ENCODE measurements at places on chromosomes 4 and X. TPM values are rescaled to one million over a fixed set of nuclear protein-coding genes. Genes with fewer than 3 reads are reported as not detected.

Gene GAB3
- total RNA-seq = 1.9 TPM

Gene KDM6A
- total RNA-seq = 24.9 TPM

- no peak overlapping the region for H3K27ac ChIP-seq
- DNase-seq = no peak
- H3K4me1 ChIP-seq = no peaks in the 10 kb centered on the region
- no peak overlapping the region for H3K4me3 ChIP-seq
- no peaks in the 10 kb centered on the region for H3K36me3 ChIP-seq
- no peaks in the 10 kb centered on the region for H3K27me3 ChIP-seq
Measured at GRCh38 chrX:41688156-41688555, 617 bp upstream of the GPR34 start.

- H3K4me3 ChIP-seq = no peak overlapping the region
- H3K27me3 ChIP-seq = no peaks in the 10 kb centered on the region
- no peak for DNase-seq
- no peaks in the 10 kb centered on the region for H3K4me1 ChIP-seq
- H3K36me3 ChIP-seq = no peaks in the 10 kb centered on the region
- no peak overlapping the region for H3K27ac ChIP-seq
Measured at GRCh38 chrX:79270401-79270800, 96.7 kb downstream of the ITM2A start.

GRCh38 chr4:117357437-117357836 is 272.1 kb upstream of the TRAM1L1 start:
- no peaks in the 10 kb centered on the region for H3K27me3 ChIP-seq
- H3K4me1 ChIP-seq = 0 out of 2 replicates have a peak, but pooled peaks cover 1% of the 10 kb centered on the region
- no peaks in the 10 kb centered on the region for H3K36me3 ChIP-seq
- no peak overlapping the region for H3K4me3 ChIP-seq

Data from IMR-90 (cell line).